ENCODE measurements at places on chromosomes 4 and X.

- no peak for DNase-seq
Measured at GRCh38 chr4:23970201-23970850, 80.5 kb upstream of the PPARGC1A start.

DNA sequence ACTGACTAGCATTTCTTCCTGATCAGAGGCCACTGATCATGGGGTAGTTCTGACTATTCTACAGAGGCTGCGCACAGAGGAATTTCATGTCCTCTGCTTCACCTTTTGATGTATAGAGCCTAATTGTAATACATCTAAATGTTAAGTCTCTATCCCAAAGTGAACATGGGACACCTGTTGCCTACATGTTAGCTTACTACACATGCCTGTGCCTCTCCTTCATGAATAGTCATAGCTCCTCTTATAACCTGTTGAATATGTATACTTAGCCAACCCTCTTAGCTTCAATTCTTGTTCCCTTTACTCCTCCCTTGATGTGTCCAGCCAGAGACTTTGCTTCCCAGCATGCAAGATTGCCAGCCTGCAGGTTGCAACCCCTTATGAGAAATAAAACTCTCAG, 9.6 kb upstream of the THOC2 start:
- DNase-seq: no peak

- DNase-seq: no peak
Measured at GRCh38 chr4:185282968-185283367, 73.6 kb downstream of the SNX25 start.

- DNase-seq: no peak
Measured at GRCh38 chr4:3285558-3286334, 7.1 kb upstream of the RGS12 start.

DNA sequence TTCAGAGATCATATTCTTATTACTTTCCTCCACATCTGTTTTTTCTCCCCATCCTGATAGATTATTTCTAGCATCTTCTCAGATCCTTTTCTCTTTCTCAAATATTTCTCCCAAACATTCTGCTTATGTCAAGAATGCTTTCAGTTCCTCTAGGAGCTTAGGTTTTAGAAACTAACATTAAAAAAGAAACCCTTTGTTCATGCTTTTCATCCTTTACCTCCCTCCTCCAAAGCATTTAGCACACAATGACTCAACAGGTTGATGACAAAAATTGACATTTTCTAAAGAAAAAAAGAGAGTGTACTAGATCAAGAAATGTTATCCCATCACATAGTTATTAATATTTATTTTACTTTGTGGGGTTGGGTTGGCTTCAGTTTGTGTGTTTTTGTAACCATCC, 16.5 kb upstream of the ALB start:
- no peak for DNase-seq

GRCh38 chr4:171538601-171539100, 274.6 kb upstream of the GALNTL6 start:
- no peak for DNase-seq

- no peak for DNase-seq
Measured at GRCh38 chrX:47574547-47575301, 7.5 kb upstream of the TIMP1 start.

DNA sequence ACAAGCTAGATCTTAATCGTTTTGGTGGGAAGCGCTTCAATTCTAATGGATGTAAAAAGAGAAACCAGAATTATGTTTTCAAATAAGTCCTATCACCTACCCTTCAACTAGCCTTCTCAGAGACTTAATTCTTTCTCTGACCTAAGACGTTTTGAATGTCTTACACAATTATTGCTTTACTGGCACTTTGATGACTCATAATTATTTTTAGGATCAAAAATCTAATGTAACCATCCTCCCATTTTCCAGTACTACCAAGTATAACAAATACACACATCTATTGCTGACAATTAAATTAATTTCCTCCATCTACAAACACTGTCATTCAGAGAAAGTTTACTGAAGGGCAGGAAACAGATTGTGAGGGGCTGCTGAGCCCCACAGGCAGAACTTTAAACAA, 108.6 kb downstream of the PPP3CA start:
- no peak for DNase-seq

GRCh38 chr4:42428036-42428435, 30.7 kb downstream of the SHISA3 start:
- no peak for DNase-seq

GRCh38 chrX:47360423-47361179, 9.8 kb upstream of the ZNF157 start:
- no peak for DNase-seq

DNA sequence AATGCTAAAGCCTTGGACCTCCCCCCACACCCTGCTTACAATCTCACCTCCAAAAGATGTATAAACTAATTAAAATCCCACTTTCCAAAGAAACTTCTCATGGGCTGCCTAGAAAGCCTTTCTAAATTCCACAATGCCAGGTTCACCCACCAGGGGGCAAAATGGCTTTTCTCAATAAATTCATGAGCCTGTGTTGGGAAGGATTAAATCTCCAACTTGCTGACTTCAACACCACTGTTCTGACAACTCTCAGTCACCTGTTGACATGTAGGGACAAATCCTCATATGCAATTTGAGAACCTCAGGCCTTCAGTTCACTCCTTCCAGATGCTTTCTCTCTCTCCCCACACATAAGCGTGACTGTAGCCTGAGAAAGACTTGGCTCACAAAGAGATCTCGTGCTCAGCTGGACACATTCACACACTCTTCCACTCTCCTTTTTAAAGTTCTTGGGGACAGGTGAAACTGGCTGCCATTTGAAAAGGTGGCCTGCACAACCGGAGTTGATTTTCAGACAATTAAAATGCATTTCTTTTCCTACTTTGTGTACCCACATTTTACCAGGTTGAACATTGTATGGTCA, 88.6 kb upstream of the PRPS2 start:
- DNase-seq: no peak

GRCh38 chrX:750812-751211, 120.2 kb downstream of the SHOX start:
- DNase-seq: no peak

DNA sequence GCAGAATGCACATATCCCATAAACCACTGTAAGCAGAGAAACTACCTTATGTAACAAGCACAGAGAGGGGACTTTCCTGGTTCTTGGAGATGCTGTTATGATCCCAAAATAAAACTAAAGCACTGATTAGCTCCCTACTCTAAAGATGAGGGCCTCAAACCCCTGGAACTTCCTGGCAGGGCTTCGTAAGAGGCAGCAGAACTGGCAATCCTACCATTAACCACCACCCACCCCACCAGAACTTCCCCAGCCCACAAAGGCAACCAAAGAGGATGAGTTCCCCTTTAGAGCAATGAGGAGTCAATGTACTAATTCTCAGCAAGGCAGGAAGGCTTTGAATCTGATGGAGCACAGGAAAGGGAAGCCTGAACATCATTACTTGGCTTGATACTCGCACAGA, 436.5 kb upstream of the FRG1 start:
- no peak for DNase-seq

GRCh38 chrX:70171624-70172023, 5.7 kb upstream of the DGAT2L6 start:
- no peak for DNase-seq

DNA sequence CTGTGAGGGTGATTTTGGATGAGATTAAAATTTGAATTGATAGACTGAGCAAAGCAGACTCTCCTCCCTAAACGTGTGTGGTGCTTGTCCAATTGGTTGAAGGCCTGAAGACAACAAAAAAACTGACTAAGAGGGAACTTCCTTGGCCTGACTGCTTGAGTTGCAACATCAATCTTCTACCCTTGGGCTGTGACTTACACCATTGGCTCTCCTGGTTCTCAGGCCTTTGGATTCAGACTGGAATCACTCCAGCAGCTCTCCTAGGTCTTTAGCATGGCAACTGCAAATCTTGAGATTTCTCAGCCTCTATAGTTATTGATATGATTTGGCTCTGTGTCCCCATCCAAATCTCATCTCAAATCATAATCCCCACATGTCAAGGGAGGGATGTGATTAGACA, 49.7 kb upstream of the IGFBP7 start:
- DNase-seq: no peak

DNA sequence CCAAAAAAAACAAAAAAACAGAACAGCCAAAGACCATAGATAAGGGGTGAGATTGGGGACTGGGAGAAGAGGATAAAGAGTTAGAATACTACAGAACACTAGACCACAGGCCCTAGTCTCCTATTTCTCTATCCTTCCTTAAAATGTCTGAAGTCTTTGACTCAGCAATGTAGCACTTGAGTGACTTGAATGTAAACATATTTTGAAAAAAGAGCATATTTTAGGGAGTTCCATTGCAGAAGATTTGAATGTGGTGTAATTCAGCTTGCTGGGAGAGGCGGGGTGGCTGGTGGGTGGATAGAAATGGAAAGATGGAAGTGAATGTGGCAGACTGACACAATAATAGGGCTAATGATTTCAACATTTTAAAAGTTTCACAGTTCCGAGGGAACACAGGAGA, 144.9 kb downstream of the CHIC2 start:
- DNase-seq: no peak

DNA sequence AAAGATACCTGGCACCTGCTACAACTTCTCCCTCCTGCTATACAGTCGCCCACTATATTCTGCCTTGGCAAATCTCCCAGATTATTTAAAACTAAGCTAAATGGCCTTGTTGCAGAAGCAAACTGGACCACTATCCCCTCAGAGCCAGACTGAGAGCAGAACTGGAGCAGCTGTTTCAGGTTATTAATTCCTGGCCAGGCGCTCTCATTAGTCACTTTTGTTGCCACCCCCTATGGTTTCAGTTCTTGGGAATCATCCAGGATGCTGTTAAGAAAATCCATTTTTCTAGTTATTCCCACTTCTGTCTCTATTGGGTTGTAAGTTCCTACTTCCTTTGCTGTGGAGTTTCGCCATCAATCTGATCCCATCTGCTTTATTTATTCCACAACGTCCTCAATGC, 30.1 kb downstream of the ADGRA3 start:
- DNase-seq: peak; percentile 31
